ENCODE measurements at places on chromosomes 16 and 17. TPM values are rescaled to one million over a fixed set of nuclear protein-coding genes. Genes with fewer than 3 reads are reported as not detected.

DNA sequence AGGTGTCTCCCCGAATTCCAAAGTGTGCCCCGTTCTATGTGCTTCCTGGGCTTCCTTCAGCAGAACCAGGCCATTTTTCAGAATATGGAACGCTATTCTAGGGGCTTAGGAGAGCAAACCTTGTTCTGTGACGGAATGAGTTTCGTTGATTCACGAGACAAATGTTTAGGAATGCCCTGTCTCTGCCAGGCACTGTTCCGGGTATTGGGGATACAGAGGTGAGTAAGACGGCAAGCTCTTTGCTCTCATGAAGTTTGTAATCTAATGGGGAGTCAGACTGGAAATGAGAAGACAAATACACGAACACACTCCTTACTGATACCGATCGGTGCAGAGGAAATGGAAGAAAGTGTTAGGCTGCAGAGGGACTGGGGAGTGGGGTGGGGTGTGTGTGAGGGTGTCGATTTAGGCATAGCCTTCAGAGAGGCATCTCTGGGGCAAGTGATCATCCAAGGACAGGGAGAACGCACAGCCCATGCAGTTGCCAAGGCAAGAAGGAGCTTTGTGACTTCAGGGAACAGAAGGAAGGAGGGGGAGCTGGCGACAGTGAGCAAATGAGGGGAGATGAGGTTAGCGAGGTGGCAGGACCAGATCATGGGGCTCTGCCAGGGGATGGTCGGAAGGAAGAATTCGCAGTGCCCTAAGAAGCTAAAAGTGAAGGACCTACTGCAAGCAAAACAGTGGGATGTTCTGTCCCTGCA lies 189.6 kb downstream of the MSI2 start:
- no peak for DNase-seq

GRCh38 chr17:62791235-62791734 lies 16.8 kb downstream of the MARCHF10 start:
- DNase-seq = no peak

DNA sequence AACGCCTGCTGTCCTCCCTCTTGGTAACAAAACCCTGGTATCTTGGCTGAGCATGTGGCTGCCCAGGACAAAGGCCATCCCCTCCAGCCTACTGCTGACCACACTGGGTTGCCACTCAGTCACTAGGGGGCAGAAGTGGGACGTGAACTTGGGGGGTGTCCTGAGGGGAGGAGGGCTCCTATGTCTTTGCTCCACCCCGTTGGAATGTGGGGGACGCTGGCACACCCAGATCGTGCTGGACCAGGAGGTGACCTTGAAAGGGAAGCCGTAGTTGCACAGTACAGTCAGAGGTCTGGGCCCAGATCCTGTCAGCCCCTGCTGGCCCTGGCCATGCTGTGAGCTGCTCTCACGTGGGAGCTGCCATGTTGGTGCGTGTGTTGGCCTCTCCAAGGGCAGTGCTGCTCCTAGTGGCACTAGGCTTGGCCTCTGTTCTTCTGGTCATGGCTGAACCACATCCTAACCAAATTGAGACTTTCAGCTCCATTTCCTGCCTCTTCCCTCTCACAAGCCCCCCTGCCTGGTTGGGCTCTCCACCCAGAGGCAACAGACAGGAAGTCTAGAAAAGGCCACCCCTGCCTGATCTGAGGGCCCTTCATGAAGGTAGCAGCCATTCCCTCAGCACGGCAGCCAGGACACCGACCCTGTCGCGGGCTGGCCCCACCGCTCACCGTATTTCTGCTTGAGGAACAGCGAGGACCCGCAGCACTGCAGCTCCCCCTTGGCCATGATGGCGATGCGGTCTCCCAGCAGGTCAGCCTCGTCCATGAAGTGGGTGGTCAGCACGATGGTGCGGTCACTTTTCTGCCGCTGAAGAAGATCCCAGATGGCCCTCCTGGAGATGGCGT lies 29.0 kb upstream of the RNPS1 start:
- peak; percentile 67 for DNase-seq

GRCh38 chr16:50254072-50254471 lies 12.3 kb upstream of the ADCY7 start:
- no peak for DNase-seq

DNA sequence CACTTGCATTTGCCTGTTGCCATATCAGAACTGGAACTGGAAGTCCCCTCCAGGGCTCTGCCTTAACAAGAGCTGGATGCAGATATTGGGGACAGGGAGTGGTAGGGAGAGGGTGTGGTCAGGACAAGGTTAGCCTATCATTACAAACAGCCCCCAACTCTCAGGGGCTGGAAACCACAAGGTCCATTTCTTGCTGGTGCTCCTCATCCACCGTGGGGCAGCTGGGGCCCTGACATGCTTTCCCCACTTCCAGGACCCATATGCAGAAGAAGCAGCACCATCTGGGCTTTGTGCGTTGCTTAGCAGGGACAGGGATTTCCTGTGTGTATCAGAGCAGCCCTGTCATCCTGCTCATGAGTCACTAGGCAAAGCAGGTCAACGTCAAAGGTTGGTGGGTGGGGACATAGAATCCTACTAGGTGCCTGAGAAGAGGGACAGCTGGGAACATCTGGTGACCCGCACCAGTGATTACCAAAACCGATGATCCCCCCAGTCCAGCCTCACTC lies 26.9 kb downstream of the RGS9 start:
- no peak for DNase-seq

GRCh38 chr16:79061181-79061580 lies 539.4 kb downstream of the MAF start:
- DNase-seq = no peak

DNA sequence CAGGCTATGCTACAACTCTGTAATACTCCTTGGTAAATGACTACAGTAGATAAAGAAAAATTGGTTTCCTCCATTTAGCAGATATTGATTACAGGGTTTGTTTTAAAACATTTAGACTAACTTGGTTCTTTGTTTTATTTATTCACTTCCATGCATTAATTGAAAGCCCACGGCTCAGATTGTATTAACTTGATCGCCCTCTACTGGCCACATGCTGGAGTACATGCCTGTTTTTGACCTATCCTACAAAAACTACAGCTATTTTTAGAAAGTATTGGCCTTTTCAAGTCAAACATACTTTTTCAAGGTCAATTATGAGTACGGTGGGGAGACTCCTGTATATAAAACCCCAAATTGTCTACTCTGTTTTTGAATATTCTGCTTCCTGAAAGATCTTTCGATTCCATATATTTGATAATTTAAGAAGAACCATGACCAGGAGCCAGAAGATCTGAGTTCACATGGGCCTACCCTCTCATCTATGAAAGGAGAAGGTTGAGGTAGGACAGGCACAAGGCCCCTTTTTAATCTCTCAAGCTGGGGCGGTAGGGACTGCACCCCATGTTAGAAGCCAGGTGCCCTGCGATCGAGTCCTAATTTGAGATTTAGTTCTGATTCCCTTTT lies 51.8 kb downstream of the CA10 start:
- peak; percentile 13 for DNase-seq

The IGFBP4 gene
- total RNA-seq = 1.7 TPM

The HP gene
- not detected for total RNA-seq

The CALCOCO2 gene
- total RNA-seq = 44.8 TPM

The IGF2BP1 gene
- 114 TPM for total RNA-seq

The TNFRSF13B gene
- total RNA-seq = not detected

The DVL2 gene
- 33.4 TPM for total RNA-seq

The KRT17 gene
- 134 TPM for total RNA-seq

The ARL5C gene
- total RNA-seq = not detected

The CAPNS2 gene
- total RNA-seq = 0.13 TPM

Measured in SJCRH30 (cell line).